Lung microvascular endothelial cell (primary cell): ENCODE measurements at places on chromosomes 1 and 21.

DNA sequence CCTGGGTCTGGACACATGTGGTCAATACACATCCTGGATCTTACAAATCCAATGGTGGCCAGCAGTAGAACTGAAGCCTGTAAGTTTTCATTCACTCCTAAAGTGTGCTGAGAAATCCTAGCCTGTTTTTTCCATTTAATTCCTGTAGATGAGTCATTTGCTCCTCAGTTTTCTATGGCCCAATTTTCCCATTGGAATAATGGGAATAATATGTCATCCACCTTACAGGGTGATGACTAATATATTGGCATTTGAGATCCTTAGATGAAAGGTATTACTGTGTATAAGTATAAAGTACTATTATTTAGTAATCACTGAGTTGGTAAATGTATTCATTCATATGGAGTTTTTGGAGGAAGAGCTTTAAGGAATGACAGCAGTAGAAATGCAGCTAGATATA lies 89.7 kb upstream of the ADAR start:
- DNase-seq: peak; percentile 15

- DNase-seq: no peak
Measured at GRCh38 chr1:50371749-50372148, 51.5 kb downstream of the DMRTA2 start.

- DNase-seq: no peak
Measured at GRCh38 chr1:156090138-156090839, 8.0 kb upstream of the MEX3A start.

DNA sequence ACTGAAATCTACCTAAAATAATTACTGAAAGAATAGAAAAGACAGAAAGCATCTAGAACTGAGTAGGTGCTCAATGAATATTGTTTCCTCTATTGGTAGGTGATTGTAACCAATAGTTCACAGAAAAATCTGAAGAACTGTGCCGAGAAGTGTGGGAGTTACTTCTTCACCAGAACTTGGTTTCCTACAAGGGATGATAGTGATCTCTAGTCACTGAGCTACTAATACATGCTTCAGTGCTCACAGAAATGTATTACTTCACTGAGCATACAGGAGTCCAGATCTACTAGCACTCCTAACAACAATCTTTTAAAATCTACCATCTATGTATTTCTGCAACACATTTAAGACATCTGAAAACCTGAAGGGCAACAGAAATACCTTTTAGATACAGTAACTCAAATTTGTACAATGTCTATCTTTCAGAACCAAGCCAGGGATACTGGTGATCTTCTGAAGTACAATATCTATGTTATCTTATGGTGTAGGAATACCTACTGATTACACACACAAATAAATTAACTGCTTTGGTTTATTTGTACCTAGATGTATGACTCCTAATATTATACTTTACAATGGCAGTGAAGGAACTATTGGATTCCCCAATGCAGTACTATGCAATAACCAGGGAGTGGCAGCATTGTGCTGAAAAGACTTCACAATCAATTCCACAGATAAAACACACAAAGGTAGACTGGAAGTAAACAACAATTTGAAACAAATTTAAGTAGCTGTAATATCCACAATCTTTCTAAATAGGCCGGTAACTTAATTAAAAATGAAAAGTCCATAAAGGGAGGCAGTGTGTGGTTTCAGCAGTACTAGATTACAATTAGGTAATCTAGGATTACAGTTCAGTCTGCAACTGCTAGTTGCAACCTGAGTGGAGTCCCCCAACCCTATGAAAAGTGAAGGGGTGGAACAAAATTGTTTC lies 243.0 kb downstream of the SLC45A1 start:
- peak; percentile 76 for DNase-seq

- DNase-seq: no peak
Measured at GRCh38 chr1:59124166-59124565, 172.7 kb upstream of the FGGY start.

- no peak for DNase-seq
Measured at GRCh38 chr1:231279683-231280082, 38.7 kb downstream of the GNPAT start.

DNA sequence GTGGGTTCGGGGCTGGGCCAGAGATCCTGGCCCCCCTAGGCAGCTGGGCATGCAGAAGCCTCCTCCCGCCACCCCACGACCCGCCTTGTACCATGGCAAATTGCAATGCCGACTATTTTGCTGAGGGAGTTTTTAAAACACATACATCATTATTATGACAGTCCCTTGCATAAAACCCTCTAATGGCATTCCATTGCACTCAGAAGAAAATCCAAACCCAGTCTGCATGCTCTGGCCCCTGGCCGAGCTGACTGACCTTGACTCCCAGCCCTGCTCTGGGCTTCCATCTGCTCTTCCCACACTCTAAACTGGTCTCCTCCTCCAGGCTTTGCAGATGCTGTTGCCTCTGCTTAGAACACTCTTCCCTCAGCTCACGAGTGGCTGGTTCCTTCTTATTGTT lies 28.0 kb downstream of the PADI2 start:
- DNase-seq: no peak
